ENCODE measurements at places on chromosomes 1 and 21.

GRCh38 chr1:90411185-90411584 lies 305.9 kb downstream of the BARHL2 start:
- DNase-seq = no peak

DNA sequence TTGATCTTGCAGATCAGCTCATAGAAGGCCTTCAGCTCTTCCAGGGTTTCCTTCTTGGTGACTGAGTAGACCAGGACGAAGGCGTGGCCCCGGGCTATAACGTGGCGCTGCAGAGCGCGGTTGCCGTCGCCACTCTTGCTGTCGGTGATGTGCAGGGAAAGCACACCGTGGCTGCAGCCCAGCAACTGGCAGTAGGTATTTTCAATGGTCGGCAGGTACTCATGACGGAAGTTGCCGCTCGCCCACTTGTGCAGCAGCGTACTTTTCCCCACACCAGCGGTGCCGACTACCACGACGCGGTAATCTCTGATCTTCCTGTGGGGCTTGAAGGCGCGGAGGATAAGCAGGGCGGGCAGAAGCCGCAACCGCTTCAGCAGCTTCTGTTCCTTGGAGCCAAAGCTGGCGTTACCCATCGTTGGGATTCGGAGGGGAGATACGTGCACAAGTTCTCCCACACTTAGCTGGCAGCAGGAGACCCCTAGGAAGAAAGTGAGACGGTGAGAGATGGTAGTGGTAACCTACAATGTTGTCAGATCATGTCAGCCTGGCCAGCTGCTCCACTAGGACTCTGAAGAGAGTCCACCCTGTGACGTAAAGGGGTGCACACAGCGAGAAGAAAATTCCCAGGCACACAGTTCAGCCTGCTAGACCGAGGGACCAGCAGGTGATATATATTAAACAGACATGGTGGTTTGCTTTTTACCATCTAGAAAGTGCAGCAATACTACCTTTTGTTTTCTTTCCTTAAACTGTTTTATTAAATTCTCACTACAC lies 3.4 kb downstream of the DIRAS3 start:
- DNase-seq = no peak

- no peak for DNase-seq
These were observed 419.9 kb downstream of the ZP4 start for GRCh38 chr1:237470712-237471338.

GRCh38 chr1:202047977-202048376 lies 37.6 kb downstream of the ELF3 start:
- no peak for DNase-seq

- no peak for DNase-seq
These were observed 224.2 kb upstream of the JUN start for GRCh38 chr1:59007820-59008598.

- DNase-seq = no peak
These were observed 7.6 kb upstream of the RGS16 start for GRCh38 chr1:182611787-182612186.

DNA sequence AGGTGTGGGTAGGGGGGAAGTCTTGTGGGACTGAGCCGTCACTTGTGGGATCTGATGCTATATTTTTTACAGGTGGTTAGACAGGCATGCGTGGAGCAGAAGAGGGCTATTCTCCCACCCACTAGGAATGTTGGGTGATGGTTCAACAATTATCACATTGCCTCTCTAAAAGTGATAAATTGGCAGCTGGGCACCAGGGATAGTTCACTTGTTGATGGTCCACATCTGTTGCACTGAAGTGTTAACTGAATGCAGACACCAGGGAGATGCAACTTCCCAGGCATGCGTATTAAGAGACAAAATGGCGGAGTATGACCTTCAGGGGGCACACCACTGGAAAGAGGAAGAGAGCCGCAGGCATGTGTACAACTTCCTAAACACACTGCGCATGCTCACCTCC lies 193.3 kb upstream of the TNR start:
- no peak for DNase-seq

DNA sequence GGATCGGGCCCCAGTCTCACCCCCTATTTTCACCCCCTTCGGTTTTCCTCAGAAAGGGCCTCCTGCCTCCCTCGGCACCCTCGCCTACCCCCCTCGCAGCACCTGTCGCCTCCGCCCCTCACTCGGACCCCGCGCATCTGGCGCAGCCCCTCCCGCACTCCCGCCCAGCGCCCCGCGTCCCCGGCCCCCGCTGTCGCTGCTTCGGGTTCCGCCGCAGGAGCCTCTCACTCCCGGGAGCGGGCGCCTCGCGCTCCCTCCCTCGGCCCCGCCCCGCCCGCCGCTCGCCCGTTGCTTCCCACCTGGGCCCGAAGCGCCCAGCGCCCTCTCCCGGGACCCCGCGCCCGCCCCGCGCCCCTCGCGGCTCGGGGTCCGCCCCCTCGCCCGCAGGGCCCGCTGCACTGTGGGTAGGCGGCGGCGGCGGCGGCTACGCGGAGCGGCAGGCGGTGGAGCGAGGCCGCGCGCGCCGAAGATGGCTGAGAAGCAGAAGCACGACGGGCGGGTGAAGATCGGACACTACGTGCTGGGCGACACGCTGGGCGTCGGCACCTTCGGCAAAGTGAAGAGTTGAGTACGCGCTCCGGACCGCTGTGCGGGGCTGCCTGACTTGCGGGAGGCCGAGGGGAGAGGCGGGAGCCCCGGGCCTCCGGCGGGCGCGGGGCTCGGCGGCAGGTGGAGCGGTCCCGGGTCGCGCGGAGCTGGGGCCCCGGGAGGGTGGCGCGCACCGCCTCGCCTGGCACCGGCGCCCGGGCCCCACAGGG lies at the start of gene PRKAA2:
TSS of gene PRKAA2 (plus strand) at position 396 of the 758 bp plus-strand sequence. CDS start at position 470, 74 bp downstream.
- no peak for DNase-seq

- DNase-seq = no peak
These were observed 12.9 kb downstream of the EPB41 start for GRCh38 chr1:28927266-28927647.

GRCh38 chr1:240508201-240508600 lies 103.8 kb downstream of the GREM2 start:
- no peak for DNase-seq

DNA sequence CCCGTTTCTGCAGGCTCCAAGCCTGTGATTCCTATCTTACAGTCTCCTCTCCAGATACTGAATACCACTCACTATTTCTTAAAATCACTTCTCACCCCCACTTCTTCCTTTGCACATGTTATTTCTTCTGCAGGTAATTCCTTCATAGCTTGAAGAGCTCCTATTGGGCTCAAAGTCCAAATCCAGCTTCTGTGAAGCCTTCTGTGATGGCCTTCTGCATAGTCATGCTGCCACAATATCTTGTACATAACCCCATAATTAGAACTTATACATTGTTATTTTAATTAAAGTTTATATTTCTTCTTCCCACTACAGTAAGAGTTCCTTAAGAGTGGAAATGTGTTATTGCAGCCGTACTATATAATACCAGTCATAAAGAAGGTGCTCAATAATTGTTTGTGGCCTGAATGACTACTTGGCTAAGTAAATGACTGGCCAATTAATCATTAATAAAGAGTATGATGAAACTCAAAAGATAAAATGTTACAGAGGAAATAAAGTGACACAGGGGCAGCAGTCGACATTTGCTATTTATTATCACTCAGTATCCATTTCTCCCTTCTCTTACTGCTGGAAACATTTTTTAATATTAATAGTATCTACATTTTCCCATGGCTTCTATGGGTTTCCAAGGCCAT lies 886.6 kb downstream of the TTLL7 start:
- DNase-seq = no peak

DNA sequence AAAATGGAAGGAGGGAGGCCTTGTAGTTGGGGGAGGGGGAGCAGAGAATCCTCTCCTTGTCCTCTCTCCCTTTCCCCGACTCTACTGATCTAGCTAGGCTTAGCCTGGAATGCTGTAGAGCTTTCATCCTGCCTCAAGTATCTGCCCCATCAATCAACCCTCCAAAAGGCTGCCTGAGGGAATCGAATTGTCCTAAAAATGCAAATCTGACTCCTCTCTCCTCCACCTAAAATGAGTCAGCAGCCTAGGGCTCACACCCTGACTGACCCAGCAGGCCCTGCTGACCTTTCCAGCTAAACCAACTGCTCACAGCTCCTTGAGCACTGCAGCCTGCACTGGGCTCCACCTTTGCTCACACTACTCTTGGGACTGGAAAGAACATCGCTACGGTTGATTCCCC lies 2.8 kb downstream of the HPDL start:
- DNase-seq = no peak

- DNase-seq = no peak
These were observed 64.9 kb downstream of the MACF1 start for GRCh38 chr1:39269349-39269748.

GRCh38 chr1:97192872-97193572 lies 471.4 kb downstream of the PTBP2 start:
- DNase-seq = no peak

DNA sequence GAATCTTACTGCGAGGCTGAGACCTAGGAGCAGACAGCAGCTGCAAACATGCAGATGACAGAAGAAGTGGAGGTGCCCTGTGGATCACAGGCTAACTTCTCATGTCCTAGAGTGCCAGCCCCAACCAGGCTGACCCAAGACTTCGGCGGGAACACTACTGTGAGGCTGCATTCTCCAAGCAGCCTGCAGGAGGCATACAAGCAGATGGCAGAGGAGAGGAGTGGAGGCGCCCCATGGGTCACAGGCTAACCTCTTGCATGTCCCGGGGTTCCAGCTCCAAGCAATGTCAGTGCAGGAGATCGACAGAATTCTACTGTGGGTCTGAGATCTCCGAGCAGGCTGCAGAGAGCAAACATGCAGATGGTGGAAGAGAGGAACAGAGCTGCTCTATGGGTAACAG lies 98.1 kb upstream of the ZNF678 start:
- no peak for DNase-seq

DNA sequence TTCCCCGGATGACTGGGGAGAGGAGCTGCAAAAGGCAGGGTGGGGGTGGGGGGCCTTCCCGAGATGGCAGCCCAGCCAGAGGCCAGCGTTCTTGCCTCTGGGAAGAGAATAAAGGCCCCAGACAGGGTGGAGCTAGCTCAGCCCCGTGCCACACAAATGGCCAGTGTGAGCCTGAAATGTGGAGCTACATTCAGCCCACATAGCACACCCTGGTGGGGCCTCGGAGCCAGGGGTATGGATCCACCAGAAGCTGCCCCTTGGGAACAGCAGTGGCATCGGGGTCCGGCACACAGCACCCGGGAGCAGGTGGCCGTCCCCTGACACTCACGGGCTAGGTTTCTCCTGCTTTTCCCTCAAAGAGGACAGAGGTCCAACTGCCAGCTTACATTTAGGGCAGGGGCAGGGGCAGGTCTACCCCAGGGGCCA lies 93.9 kb downstream of the PDE9A start:
- DNase-seq = no peak

GRCh38 chr1:184531296-184531695 lies 144.5 kb downstream of the C1orf21 start:
- no peak for DNase-seq

DNA sequence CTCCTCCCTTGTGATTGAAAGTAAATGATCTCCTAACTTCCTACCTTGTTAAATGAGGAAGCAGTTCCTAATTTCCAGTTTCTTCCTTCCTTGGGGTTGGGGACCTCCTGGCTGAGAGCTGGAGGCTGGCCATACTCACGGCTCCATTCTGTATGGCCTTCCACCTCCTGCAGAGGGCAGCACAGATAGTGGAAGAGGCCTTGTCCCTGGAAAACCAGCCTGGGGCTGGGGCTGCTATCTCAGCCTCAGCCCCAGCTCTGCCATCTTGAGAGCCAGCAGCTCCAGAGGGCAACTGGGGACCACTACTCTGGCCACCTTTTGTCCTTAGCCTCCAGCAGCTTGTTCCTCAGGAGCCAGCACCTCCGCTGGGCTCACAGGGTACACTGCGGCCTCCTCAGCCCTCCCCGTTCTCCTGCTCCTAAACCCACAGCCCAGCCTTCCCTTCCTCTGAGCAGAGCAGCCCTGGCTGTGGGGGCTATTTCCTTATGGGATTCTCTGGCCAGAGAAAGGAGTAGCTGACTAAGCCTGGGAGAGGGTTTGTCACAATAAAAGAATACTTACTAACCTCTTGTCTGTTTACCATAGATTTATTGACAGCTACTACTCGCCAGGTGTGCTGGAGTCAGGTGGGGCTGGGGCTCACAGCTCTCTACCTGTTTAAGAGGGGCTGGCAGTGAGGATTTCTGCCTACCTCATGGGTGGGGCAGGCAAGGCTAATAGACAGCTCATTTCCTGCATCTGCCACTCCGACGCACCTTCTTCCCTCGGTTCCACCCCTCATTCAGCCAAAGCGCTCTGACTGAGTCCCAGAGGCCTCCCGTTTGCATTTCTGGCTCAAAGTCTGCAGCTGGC lies 6.3 kb downstream of the TMEM234 start:
- DNase-seq = peak; percentile 31

- peak; percentile 48 for DNase-seq
These were observed 17.0 kb downstream of the DHRS3 start for GRCh38 chr1:12600880-12601633.

- DNase-seq = no peak
These were observed 59.5 kb downstream of the MTR start for GRCh38 chr1:236854605-236854983.

GRCh38 chr1:24102961-24103360 lies 9.0 kb downstream of the MYOM3 start:
- no peak for DNase-seq

- DNase-seq = no peak
These were observed 65.9 kb downstream of the GRIK1 start for GRCh38 chr21:29873908-29874307.

DNA sequence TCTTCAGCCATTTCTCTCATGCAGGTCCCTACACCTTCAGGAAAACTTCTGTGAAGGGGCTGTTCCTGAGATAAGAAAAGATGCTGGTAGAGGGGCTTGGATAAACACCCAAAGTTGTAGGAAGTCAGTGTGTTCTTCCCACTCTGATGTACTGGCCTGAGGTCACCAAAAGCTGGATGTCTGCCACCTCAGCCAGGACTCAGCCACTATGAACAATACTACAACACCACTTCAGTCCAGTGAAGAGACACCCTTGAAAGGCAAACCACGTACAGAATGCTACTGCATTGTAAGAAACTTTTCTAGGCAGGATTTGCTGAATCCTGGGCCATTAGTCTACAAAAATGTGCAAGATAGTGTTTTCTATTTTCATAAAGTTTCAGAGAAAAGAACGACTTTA lies 2.4 kb downstream of the PTPN14 start:
- no peak for DNase-seq

DNA sequence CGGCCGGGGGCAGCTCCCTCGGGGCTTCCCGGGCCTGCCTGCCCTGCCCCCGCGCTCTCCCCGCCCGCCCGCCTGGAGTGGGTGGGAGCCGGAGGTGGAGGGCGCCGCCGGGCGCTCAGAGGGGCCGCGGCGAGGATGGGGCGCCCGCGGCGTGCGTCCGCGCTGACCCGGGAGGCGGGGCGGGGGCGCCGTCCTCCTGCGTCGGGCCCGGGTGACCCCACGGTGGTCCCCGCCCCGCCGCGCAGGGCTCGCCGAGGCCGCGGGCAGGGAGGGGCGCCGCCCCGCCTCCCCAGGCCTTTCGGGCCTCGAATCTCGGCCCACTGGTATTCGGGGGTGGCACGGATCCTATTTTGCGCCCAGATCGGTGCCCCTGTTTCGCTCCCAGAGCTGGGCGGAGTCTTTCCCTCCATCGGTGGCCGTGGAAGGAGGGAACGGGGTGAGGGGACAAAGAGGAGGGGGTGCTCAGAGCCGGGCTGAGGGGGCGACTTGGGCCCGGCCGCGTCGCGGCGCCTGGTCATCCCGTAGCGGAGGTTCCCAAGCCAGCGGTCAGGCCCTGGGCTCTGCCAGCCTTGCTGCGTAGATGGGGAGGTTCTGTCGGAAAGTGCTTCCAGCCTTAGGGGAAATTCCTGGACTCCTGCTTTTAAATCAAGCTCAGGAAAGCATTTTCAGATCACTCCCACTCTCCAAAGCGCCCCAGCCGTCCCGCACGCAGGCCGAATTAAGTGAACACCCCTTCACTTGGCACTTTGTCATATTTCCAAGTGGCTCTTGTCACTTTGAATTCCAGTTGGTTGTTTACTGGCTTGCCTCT lies 545 bp downstream of the PATJ start:
- DNase-seq = no peak

GRCh38 chr1:154743526-154744036 lies 126.5 kb downstream of the KCNN3 start:
- DNase-seq = no peak

Measured in effector CD8-positive, alpha-beta T cell (primary cell).